HuH-7 (cell line): ENCODE measurements at places on chromosomes 2 and 18.

DNA sequence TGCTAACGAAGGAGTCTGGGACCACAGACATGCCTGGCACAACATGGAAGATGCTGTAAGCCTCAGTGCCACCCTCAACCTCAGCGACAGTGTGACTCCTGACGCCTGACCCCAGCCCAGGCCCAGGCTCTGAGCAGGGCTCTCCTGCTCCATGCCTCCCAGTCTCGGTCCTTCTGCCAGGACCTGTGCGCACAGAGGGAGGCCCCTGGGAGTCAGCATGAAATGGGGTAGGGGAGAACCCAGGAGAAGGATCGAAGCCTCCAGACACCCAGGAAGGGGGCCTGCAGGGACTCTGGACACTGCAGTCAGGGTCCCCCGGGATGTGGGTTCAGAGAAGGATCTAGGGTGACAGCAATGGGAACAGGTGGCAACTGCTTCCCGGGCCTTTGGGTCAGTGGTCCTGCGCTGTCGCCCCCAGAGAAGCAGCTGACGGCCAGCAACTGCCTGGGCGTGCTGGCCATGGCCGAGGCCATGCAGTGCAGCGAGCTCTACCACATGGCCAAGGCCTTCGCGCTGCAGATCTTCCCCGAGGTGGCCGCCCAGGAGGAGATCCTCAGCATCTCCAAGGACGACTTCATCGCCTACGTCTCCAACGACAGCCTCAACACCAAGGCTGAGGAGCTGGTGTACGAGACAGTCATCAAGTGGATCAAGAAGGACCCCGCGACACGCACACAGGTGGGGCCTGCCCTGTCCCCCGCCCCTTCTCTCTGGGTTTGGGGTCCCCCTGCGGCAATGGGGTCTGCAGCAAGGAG, 233.9 kb downstream of the ATAD2B start:
- DNase-seq, result no peak

DNA sequence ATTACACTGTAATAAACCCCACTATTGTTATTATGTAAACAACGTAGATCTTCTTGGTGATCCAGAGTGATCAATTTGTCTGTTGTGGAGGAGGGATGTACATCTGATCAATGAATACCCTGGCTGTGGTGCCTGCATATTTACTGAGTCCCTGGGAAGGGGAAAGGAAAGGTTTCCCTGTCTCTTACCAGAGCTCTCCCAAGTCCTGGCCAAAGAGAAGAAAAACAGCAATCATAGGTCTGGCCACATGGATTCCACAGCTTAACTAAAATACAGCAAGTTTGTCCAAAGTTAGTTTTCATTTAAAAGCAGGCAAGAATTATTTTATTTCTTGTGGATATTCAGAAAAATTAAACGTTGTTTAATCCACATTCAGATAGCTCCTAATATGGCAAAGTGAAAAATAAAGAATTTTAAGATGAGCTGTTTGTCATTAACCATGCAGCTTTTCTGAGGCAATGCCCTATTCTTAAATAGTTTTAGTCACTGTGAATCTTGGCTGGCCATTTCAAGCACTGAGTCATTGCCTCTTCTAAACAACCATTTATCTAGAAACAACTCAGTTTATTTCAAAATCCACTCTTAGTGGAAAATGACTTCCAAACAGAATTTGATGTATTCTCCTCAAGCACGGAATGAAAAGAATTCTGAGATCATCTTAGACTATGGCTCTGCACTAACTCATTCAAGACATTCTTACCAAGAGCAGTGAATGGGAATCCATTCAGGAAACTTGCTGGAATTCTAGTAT, 1004.4 kb upstream of the CDH2 start:
- DNase-seq, result no peak

DNA sequence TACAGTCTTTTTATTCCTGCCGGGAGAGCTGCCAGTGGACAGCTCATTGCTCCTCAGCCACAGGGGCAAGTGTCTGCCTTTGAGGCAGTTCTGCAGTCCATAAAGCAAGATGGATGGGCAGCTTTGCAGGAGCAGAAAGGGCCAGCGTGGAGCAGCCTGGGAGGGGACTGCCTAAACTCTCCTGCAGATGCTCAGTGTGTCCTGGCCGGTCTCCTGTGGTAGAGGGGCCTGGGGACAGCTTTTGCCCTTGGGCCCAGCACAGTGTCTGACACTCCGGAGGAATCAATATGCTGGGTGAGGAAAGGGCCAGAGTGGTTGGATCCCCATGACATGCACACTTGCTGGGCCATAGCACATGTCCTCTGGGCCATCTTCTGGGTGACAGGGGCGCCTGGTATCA, 65.7 kb upstream of the DAPL1 start:
- no peak for DNase-seq

DNA sequence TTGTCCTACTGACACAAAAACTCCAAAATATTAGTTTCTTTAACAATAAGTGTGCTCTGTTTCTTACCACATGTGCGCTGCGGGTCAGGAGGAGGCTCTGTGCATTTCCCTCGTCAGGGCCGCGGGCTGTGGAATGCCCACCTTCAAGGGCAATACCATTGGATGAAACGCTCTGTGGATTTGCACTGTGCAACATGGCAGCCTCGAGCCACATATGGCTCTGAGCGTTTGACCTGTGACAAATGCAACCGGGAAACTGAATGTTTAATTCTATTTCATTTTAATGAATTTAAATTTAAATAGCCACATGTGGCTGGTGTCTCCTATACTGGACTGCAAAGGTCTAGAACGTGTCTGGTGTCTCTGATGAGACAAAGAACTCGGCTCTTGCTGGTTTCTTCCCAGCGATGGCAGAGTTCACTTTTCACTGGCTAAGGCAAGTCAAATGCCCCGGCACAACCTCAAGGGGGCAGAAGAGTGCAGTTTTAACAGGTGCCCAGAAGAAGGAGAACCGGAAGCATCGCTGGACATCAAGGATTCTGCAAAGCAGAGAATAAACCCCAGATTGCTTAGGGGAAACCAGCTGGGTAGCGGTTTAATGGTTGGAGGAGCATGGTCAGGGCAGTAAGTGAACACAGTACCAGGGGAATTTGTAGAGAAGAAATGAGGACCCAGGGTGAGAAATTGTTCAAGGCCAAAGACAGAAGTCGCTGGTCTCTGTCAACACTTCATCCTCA, 37.0 kb upstream of the TMEM18 start:
- peak; percentile 26 for DNase-seq

DNA sequence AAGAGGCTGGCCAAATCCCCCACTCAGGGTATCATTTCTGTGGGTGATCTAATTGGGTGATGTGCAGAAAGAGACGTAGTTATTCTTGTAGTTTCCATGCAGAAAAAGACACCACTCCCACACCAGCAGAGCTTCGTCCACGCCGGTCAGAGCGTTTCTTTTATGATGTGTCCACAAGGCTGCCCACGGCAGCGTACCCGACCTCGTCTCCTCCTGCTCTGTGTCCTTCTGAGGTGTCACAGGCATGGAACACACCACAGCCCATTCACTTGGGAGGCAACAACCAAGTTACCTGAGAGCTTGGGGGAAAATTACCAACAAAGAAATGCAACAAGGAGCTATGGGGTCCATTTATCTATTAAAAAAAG, 131.3 kb downstream of the PXDN start:
- DNase-seq, result no peak

DNA sequence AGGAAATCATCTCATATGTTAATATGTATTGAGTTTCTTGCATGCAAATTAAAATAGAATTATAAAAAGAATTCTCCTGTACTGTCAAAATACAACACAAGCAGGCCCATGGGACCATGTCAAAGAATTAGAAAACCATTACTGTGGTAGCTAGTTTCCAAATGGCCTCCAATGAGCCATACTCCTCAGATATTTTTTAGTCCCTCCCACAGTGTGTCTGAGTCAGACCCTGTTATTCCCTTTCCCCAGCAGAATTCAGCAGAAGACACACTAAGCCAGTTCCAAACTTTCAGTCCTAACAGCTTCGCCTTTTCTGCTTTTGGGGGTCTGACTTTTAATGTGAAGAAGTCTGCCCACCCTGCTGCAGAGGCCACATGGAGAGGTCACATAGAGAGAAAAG, 86.7 kb downstream of the FIGN start:
- DNase-seq, result no peak

DNA sequence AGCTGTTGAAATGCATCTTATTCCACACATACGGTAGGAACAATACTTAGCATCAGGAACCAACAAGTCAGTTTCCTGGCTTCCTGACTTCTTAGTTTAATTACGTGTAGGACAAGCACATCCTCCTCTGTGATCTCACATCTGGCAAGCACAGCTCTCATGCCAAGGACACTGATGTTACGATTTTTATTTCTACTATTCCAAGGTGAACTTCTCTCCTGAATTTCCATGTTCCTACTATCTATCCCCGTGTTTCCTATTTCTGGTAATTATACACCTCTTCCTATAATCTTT, 374.0 kb downstream of the NCKAP5 start:
- no peak for DNase-seq

GRCh38 chr2:15861172-15861822, 79.1 kb upstream of the MYCN start:
- no peak for DNase-seq

DNA sequence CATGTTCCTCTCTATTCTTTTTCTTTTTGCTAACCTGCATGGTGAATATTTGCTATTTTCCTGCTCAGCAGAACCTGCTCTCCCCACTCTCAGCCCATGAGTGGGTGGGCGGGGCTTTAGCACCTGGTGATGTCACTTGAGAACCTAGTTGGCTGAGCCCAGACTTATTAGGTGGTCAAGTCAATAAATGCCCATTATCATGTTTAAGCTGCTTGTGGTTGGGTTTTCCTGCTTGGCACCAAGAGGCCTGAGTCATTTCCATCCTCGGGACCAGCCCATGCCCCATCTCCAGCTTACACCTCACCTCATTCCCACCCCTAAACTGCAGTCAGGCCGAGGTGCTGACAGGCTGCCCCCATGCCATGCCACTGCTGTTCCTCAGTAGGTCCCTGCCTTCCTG, 226.6 kb downstream of the ANKRD30B start:
- no peak for DNase-seq

GRCh38 chr2:114754907-114755563, 312.6 kb downstream of the DPP10 start:
- DNase-seq, result no peak

DNA sequence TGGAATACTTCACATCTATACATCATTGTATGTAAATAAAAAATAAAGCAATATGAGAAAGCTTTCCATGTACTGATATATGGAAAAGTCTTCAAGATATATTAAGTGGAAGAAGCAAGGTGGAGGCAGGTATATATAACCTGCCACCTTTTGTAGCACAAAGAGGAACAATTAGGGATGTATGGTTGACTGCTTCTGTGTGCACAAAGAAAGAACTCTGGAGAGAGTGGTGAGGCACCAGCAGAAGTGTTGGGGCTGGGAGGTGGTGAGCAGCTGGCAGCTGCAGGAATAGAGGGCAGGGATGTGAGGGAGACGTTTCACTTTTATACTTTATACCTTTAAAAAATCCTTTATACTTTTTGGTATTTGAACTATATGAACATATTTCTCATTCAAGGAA, 26.1 kb downstream of the KIF5C start:
- no peak for DNase-seq

- DNase-seq, result no peak
These were observed 238.4 kb upstream of the HS6ST1 start for GRCh38 chr2:128557069-128557468.

GRCh38 chr2:109375656-109376055, 238.1 kb downstream of the SEPTIN10 start:
- DNase-seq, result no peak

DNA sequence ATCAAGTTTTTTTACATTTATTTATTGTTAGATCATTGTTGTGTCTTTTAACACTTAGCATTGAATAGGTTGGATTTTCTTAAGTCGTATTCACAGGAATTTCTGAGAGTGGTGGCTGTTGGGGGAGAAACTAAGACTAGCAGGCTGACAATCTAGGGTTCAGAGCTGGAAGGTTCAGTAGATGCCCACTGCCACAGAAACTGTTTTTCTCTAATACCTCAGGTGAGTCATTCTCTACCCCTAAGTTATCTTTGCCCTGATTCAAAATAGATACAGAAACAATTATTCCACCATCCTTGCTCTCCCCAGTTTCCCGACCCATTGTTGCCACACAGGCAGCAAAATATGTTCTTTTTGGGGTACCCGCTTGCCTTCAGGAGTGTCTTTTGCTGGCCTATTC, 870.8 kb upstream of the ID2 start:
- DNase-seq, result no peak
